ENCODE measurements at places on chromosomes 11 and 22.

- DNase-seq = no peak
These were observed 21.6 kb downstream of the LRRC55 start for GRCh38 chr11:57203359-57203758.

GRCh38 chr11:18282626-18283025 lies 16.6 kb downstream of the SAA1 start:
- DNase-seq = no peak

GRCh38 chr11:131518305-131518838 lies 148.0 kb downstream of the NTM start:
- DNase-seq = no peak

GRCh38 chr11:9732453-9732852 lies 68.6 kb downstream of the SWAP70 start:
- DNase-seq = no peak

GRCh38 chr11:119027561-119028345 lies 2.9 kb downstream of the SLC37A4 start:
- no peak for DNase-seq

- no peak for DNase-seq
These were observed 2.6 kb upstream of the NPTXR start for GRCh38 chr22:38846412-38846811.

DNA sequence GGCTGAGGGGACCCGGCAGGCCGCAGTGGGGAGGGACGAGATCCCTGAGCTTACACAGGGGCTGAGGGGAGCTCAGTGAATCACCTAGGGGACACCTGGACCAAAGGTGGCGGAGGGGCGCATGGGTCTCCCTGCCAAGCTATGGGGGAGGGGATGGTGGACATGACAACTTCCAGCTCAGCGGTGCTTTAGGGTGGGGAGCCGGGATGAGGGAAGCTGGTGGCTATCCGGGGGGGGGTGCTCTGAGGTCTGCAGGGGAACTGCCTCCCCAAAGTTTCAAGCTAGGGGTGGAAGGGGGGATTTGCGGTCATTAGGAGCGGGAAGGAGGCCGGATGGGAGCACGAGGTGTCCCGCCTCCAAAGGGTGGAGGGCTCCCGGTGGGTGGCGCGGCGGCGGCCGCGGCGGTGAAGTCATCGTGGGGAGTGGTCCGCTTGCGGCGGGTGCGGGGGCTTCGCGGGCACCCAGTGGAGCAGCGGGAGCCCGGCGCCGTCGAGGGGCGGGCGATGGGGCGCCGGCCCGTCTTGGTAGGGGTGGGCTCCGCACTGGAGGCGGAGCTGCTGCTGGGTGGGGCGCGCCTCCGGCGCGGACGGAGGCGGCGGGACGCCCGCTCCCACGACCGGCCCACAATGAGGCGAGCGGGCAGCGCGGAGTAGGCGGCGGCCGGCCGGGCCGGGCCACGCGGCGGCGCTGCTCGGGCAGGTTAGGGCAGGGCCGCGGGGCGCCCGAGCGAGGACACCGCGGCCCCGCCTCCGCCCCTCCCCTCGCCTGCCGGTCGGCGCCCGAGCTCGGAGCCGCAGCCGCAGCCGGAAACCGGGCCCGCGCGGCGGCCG lies at the start of gene MICALL1:
TSS of gene MICALL1 (plus strand) at position 764 of the 830 bp plus-strand sequence. CDS start 126 bp downstream, outside the sequence.
- DNase-seq = peak; percentile 79

- no peak for DNase-seq
These were observed 330.7 kb downstream of the TTC28 start for GRCh38 chr22:28348613-28349609.

DNA sequence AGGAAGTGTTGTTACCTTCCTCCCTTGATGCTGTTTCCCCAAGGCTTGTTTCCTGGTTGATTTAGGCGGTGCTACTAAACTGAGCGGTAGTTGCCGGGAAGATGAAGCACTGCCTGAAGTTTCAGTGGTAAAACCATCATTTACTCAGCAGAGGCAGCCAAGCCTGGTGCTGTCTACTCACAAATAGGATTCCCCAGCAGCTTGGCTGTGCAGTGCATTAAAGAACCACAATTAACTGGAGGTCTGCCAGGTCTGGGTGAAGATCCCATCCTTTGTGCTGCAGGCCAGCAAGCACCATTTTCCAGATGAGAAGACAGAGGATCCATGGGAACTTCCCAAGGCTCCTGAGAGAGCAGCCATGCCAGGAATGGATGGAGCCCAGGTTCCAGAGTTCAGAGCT lies 231.9 kb upstream of the E2F8 start:
- no peak for DNase-seq

DNA sequence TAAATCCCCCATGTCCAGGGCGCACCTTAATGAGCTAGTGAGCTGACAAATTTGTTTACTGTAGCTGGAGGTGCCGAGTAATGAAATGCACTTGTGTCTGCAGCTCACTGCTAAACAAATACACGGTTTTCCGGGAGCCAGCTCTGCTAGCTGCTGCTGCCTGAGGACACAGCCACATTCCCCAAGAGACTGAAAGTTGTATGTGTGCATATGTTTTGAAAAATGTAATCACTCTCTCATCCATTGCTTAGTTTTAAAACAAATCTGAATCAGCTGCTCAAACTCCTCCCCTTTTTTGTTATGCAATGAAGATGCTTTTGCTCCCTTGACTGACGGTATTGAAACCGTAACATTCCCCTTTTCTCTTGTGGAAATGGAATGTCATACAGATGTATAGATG lies 62.4 kb upstream of the NNMT start:
- no peak for DNase-seq

GRCh38 chr11:64157631-64158394 lies 8.1 kb downstream of the MACROD1 start:
- DNase-seq = no peak

- DNase-seq = no peak
These were observed 7.8 kb upstream of the ADAMTS8 start for GRCh38 chr11:130436171-130436570.

DNA sequence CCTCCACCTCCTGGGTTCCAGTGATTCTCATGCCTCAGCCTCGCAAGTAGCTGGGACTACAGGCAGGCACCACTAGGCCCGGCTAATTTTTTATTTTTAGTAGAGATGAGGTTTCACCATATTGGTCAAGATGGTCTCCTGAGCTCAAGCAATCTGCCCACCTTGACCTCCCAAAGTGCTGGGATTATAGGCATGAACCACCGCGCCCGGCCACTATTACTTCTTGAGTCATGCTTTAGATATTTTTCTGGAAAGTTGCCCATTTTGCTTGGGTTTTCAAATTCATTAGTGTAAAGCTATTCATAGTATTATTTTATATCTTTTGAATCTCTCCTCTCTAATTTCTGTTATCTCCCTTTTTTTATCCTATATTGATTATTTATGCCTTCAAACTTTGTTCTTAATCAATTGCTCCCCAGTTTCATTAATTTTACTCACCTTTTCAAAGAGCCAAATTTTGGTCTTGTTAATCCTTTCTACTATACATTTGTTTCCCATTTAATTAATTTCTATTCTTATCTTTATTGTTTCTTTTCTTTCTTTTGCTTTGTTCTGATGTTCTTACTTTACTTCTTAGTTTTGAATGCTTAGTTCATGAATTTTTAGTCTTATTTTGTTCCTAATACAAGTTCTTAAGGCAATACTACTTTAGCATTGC lies 10.3 kb upstream of the RAC2 start:
- no peak for DNase-seq

- no peak for DNase-seq
These were observed 37.8 kb downstream of the PAMR1 start for GRCh38 chr11:35487532-35488078.

DNA sequence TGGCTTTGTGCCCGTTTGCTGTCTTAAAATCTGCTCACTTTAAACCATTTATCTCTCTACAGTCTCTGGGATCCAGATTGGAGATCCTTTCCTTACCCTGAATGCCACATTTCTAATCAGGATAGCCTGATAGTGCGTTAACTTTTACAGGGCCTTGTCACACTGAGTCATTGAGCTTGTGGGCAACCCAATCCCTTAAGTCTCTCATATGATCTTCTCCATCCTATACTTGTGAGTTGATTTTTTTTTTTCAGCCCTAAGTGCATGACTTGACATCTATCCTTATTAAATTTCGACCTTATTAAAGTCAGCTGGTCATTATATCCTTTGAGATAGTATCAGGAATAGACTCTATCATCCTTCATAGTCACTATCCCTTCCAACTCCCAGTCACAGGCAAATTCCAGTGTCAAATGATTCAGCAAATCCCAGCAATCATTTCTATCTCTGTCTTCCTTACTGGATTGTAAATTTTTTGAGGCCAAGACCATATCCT lies 57.7 kb downstream of the TEAD1 start:
- no peak for DNase-seq

DNA sequence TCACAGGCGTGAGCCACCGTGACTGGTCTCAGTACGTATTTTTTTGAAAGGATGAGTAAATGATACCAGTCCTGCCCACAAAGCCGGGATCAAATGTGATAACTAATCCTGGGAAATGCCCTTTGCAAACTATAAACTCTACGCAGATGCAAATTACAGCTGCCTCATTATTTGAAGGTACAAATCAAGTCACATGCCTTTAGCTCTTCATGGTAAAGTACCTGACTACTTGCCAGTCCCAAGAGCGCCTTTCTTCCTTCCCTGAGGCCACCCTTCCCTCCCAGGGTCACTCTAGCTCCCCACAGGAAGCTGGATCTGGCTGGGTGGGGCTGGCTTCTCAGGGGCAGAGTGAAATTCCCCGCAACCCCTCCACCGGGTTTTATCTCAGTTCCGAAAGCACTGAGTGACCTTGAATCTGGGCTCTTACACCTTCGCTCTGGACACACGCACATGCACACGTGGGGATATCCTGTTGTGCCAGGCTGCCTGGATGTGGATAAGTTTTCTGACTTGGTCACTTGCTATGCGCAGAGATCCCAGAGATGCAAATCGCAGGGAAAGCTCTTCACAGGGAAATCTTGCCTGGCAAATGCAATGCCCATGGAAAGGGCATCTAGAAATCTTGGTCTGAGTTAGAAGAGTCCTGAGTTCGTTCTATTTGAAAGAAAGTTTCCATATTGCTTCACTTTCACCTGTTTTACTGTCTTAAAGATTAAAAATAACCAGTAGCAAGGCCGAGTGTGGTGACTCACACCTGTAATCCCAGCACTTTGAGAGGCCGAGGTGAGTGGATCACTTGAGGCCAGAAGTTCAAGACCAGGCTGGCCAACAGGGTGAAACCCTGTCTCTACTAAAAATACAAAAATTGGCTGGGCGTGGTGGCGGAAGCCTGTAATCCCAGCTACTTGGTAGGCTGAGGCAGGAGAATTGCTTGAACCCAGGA lies 8.5 kb downstream of the A4GALT start:
- no peak for DNase-seq

DNA sequence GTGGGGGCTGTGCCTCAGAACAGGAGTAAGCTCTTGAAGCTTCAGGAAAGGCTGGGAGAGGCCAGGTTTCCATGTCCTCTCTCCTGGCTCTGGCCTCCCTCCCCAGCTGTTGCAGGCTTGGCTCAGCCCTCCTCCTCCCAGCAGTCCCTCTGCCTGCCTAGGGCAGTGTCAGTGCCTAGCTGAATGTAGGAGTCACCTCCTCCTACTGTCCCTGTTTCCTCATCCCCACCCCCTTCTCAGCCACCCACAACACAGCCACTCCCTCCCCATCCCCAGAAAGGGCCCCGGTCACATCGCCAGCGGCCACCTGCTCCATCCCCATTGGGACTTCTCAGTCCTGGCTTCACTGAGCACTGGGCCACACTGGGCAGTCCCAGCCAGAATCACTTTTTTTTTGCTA lies 2.9 kb upstream of the FBLN1 start:
- DNase-seq = no peak

- DNase-seq = no peak
These were observed 22.6 kb downstream of the DCUN1D5 start for GRCh38 chr11:103069367-103069766.

DNA sequence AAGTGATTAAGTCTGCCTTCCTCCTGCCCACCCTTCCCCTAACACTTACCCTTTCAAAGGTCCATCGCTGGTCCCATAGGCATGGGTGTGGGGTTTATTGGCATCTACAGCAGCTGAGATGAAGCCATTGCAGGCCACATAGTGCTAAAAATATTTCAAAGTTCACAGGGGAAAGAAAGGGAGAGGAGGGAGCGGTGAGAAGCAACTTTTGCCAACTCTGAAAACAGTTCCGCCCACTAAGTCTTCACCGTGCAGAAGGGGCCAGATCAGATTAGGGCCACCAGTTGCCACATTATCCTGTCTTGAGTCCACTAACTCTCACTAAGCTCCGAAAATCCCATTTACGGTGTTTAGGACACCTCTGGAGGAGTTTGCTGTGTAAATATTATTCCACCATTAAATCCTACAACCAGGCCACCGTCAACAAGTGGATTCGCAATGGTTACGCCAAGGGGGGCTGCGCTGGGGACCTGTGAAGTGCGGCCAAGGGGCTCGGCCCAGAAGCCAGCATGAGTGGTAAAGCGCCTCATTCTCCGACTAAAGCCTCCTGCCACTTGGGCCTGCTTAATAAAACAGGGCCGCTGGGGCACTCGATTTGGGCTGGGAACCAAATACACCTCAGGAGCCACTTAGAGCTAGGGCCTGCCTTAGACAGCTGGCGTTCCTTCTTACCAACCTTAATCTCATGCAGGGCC lies 534.9 kb downstream of the MIAT start:
- DNase-seq = no peak

- DNase-seq = no peak
These were observed 70.9 kb upstream of the CLMP start for GRCh38 chr11:123265951-123266350.

DNA sequence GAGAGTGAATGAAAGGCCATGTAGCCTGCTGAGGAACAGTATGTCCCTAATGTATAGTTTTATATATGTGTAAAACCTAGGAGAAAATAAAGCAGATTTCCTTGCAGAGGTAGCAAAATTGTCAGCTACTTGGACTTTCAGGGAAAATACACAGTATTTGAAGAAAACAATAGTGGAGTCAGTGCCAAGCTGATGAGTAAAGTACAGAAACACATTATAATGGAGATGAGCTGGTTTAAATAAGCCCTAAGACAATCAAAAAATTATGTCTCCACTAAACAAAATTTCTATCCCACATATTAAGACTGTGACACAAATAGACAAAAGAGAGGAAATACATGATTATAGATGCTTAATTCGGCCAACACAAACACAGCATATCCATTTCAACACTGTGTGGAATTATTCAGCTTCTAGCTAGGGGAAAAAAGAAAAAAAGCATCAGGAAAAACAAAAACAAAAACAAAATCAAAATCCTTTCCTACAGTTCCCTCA lies 75.9 kb downstream of the MAML2 start:
- no peak for DNase-seq

GRCh38 chr11:40867991-40868632 lies 591.3 kb downstream of the LRRC4C start:
- no peak for DNase-seq

GRCh38 chr11:78295991-78296930 lies 107.5 kb downstream of the USP35 start:
- DNase-seq = no peak

GRCh38 chr11:92390783-92391182 lies 166.2 kb downstream of the FAT3 start:
- DNase-seq = no peak

DNA sequence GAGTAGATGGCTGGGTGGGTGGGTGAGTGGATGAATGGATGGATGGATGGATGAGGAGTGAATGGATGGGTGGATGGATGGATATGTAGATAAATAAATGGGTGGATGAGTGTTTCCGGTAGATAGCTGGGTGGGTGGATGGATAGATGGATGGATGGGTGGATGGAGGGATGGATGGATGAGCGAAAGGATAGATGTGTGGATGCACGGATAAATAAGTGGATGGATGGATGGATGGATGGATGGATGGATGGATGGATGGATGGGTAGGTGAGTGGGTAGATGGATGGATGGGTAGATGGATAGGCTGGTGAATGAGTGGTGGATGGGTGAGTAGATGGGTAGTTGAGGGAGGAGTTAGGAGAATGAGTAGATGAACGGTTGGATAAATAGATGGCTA lies 349.3 kb downstream of the MN1 start:
- DNase-seq = no peak
